Posterior cingulate gyrus (tissue), 11 donors: ENCODE measurements at places on chromosomes 3 and 15.

DNA sequence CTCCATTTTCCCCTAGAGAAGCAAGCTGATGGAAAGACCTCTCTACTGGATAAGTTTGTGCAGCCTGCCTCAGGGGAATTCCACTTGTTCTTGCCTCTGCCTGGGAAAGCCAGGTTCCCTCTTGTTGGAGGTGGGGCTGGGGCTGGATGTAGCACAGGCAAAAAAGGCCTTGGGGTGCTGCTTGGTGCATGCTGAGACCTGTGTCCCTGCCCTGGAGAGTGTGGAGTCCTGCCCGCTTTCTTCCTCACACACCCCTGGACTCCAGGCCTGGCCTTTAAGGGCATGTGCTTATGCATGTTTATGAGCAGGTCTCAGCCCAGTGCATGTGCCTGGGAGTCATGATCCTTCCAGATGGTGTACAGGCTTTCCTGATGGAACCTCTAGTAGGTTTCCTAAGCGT, 23.5 kb upstream of the JMJD7 start:
- DNase-seq: no peak

DNA sequence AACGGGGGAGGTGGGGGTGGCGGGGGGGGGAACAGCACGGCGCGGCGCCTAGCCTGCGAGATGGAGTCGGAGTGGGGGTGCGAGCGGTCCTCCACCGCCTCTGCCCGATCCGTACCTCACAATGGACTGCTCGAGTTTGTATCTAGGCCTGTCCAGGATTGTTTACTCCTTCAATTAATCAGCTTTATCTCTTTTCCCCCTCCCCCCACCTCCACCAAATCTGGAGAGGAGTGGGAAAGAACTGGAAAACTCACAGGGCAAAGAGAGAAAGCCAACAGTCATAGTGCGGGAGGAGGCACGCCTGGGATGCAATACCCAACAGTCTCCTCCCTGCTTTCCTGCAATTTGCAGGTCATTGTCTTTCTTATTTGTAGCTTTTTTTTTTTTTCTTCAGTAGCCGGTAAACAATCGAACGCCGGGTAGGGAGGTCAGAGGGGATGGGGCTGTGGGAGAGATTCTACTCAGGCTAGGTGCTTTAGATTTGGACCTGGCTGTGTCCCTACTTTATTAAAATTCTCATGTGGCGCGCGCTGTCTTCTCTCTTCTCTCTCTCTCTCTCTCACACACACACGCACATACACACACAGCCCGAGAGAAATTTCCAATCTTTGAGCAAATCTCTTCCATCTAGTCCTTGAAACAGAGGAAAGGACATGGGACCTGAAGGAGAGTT, 6.9 kb upstream of the MEIS2 start:
- no peak for DNase-seq

- no peak for DNase-seq
Measured at GRCh38 chr3:121667333-121667732, 6.6 kb upstream of the HCLS1 start.

GRCh38 chr3:62073038-62073437, 300.3 kb downstream of the FEZF2 start:
- no peak for DNase-seq

DNA sequence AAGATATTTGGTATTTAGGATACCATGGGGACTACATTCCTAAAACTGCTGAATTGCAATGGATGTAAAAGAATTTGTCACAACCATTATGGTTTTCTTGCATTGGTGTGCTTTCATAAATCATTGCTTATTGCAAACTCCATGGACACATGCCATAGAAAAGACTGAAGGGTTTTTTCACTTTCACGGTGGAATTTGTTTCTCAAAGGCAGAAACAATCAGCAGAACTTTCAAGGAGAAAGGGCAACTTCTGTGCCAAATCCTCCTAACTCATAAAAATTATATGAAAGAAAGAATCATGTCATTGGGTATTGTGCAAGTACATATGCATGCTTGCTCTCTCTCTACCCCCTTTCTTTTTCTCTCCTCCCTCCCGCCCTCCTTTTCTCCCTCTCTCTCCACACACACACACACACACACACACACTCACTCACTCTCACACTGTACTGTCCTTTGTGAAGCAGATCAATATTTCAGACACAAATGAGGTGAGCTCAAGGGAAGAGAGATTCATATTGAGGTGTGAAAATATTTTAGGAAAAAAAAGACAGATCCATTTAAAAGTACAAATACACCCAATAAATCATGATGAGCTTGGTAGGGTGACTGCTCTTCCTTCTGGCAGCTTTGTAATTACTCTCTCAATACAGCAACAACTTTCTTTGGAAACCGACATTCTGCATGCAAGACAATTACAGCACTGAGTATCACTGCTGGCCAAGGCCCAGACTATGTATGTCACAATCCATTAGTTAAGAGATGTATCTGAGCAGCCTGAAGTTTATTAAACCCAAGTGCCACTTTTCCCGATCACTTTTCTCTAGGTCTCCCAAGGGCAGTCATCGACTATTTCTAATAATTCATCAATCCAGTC, 492.6 kb downstream of the TUSC7 start:
- DNase-seq: no peak

- DNase-seq: no peak
Measured at GRCh38 chr3:115301364-115301860, 154.3 kb upstream of the ZBTB20 start.

GRCh38 chr3:38127611-38128302, 9.2 kb downstream of the ACAA1 start:
- DNase-seq: no peak

DNA sequence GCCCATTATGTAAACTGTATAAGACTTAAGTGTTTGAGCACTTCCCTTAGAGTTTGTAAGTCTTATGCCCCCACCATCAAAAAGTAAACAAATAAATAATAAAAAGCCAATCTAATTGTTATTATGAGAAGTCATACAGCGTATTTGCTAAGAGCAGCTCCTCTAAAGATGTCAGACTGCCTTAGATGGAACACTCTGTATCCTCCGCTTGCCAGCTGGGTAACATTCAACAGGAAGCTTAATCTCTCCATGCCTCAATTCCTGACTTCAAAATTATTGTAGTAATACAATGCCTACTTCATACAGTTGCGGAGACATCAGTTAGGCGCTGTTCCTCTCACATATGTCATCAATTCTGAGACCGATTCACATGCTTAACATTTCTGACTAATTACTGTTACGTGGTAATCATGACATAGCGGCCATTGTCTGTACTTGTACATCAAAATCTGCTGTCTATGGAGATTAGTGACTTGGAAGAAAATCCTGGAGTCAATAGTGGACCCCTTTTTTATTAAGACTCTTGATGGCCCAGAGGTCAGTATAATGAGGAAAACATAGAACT, 417.7 kb downstream of the LPP start:
- DNase-seq: no peak

DNA sequence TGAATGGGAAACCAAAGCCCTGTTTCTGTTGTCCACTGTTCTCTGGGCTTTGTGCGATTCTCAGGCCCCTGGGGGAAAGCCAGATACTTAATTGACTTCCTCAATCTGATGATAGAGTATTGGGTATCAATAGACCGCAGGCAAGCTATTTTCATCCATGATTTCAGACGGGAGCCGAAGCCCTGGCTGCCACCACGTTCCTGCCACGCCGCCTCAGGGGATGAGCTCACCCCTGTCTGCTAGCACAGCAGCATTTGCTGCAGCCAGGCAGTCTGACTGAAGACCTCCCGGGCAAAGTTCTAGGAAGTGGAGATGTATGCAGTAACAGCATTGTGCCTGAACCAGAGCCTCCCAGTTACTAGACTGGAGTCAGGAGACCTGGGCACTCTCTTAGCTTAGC, 69.8 kb downstream of the ISG20 start:
- peak; percentile 4 for DNase-seq

GRCh38 chr3:123263941-123264340, 62.2 kb downstream of the SEC22A start:
- no peak for DNase-seq

GRCh38 chr15:92745845-92746271, 90.3 kb upstream of the FAM174B start:
- DNase-seq: no peak

GRCh38 chr15:33313491-33313890, 2.7 kb downstream of the RYR3 start:
- no peak for DNase-seq

GRCh38 chr3:98982351-98982750, 80.9 kb upstream of the DCBLD2 start:
- no peak for DNase-seq

DNA sequence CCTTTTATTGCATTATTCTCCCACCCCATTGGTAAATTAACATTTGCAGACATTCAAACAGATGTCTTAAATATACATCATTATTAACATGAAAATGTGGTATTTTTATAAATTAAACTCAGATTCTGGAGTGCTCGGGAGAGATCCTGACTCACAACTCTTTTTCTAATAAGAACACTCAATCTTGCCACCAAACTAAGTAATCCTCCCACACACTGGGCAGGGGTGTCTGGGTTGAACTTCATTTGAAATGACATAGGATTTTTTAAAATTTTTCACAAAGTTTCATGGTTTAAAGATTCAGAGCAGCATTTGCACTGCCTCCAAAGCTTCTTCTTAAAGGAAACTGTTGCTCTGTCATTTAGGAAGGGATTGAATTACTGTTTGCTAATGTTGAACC, 754.3 kb downstream of the MECOM start:
- no peak for DNase-seq

DNA sequence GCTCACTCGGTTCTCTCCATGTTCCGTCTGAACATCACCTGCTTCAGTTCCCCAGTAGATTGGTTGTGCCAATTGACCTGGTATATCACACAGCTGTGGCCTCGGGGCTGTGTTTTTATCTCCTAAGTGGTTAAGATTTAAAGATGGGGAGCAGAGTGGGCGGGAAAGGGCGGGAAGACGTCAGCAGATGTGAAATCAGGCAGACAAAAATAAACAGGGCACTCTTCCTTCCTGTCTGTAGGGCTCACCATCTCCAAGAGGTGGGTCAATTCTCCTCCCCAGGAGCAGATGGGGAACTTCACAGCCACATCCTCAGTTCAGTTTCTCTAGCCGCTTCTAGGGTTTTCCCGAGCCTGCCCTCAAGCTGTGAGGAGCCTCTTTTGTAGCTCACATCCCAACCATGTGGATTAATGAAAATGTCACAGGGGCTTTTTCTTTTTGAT, 26.8 kb upstream of the LIMD1 start:
- no peak for DNase-seq

GRCh38 chr3:64316971-64317370, 91.7 kb upstream of the PRICKLE2 start:
- no peak for DNase-seq

GRCh38 chr15:46703871-46704637, 1013.3 kb upstream of the SEMA6D start:
- DNase-seq: no peak

DNA sequence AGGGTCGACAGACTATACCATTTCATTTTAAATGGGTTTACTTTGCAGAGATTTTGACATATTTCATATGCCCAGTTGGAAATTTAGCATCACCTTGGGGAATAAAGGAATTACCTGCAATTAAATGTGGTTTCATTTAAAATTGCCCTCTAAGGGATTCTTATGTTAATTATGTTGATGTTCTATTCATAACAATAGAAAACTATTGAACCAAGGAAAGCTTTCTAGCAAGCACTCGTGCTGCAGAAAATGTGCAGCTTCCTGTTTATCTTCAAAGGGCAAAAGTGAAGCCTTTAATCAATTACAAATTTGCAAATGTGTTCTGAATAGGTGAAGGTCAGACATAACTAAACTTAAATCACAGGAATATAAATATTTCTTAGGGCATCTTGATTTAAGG, 352.1 kb downstream of the CHST2 start:
- DNase-seq: no peak

GRCh38 chr15:75723847-75724660, 11.4 kb upstream of the CSPG4 start:
- peak; percentile 96 for DNase-seq

GRCh38 chr15:34944936-34945335, 24.6 kb downstream of the AQR start:
- no peak for DNase-seq

GRCh38 chr3:71056327-71056726, 527.2 kb downstream of the FOXP1 start:
- no peak for DNase-seq
